Stimulated activated CD4-positive, alpha-beta T cell treated with anti-CD3 and anti-CD28 coated beads, TNF-alpha, amount 100 ng/mL, for 4 hours (primary cell): ENCODE measurements at places on chromosomes 5 and 9.

DNA sequence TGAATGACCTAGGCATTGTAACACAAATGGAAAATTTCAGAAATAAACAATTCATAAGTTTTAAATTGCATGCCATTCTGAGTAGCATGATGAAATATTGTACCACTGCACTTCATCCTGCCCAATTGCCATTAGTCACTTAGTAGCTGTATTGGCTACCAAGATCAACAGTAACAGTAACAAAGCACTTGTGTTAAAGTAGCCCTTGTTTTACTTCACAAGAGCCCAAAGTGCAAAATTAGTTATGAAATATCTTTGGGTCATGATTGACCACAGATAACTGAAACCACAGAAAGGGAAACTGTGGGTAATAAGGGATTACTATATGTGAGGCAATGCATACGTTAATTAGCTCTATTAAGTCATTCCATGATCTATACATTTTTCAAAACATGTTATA, 33.3 kb upstream of the RORB start:
- no peak for DNase-seq

DNA sequence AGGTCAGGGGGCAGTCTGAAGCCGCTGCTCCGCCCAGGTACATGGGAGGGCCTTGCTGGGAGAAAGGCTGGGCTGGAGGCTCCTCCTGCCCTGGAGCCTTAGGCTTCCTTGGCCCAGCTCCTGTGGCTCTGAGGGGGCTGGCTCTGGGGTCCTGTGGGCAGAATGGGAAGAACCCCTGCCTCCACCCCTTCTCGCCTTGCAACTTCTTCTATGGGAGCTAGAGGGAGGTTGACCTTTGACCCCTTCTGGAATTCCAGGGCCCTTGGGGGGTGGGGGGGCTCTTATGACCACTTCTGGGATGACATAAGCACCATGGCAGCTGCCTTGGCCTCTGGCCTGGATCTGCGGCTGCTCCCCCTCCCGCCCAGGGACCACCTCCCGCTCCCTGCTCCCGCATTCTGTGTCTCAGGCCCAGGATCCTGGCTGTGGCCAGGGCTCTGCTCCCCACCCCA, 32.2 kb downstream of the IER5L start:
- no peak for DNase-seq

- DNase-seq, result no peak
These were observed 186.5 kb downstream of the ARHGEF28 start for GRCh38 chr5:73812457-73812856.

DNA sequence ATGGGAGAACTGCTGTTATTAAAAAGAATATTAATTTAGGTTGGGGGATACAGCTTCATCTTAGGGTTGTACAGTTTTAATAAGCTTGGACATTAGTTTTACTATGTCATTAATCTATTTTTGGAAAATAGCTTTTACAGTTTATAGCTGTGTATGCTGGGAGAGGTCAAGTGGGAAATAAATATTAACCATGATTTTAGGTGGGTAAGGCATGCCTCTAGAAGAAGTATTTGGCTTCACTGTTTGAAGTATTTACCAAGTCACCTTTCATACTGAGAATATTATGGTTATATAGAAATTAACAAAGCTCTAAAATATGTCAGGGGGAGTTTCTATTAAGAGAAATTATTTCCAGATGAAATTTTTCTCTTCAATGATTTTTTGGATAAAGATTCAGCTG, 5.2 kb downstream of the C5orf22 start:
- no peak for DNase-seq

GRCh38 chr9:112173489-112174221, 1.4 kb downstream of the SUSD1 start:
- no peak for DNase-seq

DNA sequence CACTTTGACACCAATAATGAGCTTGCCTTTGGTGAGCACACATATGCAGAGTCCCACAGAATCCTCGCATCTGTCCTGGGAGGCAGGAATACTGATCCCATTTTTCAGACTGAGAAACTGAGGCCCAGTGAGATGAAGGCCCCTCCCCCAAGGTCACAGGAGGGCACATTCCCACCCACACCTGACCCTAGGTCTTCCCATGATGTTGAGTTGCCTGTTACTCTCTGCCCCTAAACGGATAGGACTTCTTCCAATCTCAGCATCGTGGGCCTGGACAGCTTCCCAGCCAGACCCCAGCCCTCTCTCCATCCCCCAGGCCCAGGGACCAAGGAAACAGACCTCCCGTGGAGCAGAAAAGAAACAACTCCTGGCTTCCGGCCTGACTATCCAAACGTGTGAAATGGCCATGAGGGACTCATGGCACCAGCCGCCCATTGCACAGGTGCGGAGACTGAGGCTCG, 877 bp downstream of the SH3GLB2 start:
- DNase-seq, result no peak

DNA sequence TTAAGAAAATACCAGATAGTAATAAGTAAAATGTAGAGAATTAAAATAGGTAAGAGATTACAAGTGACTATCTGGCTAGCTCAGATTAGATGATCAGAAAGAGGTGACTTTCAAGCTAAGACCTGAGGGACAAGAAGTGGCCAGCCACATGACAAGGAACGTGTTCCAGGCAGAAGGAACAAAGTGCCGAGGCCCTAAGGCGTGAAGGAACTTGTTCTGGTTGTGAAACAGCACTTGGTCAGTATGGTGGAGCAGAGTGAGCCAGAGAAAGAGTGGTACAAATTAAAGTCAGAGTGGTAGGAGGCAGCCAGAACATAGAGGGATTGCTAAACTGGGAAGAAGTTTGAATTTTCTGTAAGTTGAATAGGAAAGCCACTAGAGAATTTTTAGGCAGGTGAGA, 73.6 kb downstream of the ADRB2 start:
- no peak for DNase-seq

- no peak for DNase-seq
These were observed 10.9 kb downstream of the SELENOP start for GRCh38 chr5:42800748-42801330.

GRCh38 chr9:21357479-21358460, 7.1 kb upstream of the IFNA6 start:
- DNase-seq, result no peak
